MG63 (cell line): ENCODE measurements at places on chromosomes 5 and 9.

GRCh38 chr5:9192266-9192665 is 353.6 kb downstream of the SEMA5A start:
- no peak for DNase-seq

DNA sequence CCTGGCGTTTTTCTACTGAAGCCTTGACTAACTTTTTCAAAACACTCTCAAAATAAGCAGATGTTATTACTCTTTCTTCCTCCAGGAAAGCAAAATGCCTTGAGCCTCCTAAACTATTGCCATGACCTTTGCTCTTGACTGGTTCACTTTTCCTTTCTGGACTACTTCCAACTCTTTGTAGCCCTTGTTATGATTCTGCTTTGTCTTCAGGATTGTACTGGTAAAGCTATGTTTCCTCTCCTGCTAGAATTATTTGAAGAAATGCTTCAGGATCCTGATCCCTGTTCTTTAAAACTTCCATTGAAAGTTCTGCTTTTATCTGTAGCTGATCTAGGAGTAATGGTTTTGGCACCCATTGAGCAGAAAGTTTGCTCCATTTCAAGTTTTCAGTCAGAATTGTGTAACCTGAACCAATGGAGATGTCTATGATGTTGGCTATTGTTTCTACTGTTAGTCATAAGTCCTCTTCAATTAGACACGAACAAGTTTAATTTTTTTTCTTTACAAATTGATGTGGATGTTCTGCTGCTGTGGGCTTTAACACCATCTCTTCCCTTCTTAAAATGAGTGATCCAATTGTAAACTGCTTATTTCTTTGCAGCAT is 1356.4 kb downstream of the EFNA5 start:
- DNase-seq = no peak

- DNase-seq = no peak
Measured at GRCh38 chr5:174877987-174878386, 153.6 kb downstream of the MSX2 start.

GRCh38 chr9:109894473-109894872 is 114.5 kb downstream of the PALM2AKAP2 start:
- DNase-seq = no peak

- DNase-seq = no peak
Measured at GRCh38 chr9:22216730-22217172, 207.6 kb upstream of the CDKN2B start.
